Left lung (tissue), 14 donors: ENCODE measurements at places on chromosomes 2 and 18. TPM values are rescaled to one million over a fixed set of nuclear protein-coding genes. Genes with fewer than 3 reads are reported as not detected.

FBXO48 gene
- polyA plus RNA-seq = 2.6 TPM

SLC5A7 gene
- 0.07 TPM for polyA plus RNA-seq

TANC1 gene
- polyA plus RNA-seq = 53.2 TPM

GRCh38 chr2:218518876-218519275 is 49.3 kb downstream of the USP37 start:
- H3K4me1 ChIP-seq = no peaks in the 10 kb centered on the region
- H3K36me3 ChIP-seq = no peaks in the 10 kb centered on the region
- no peak overlapping the region for H3K4me3 ChIP-seq

- no peaks in the 10 kb centered on the region for H3K4me1 ChIP-seq
- H3K27me3 ChIP-seq = peaks cover 7% of the 10 kb centered on the region
- DNase-seq = no peak
- H3K36me3 ChIP-seq = no peaks in the 10 kb centered on the region
- no peak overlapping the region for H3K27ac ChIP-seq
Observed at GRCh38 chr2:233990261-233990798, 60.2 kb upstream of the SPP2 start.

GRCh38 chr18:48300463-48300961 is 108.7 kb downstream of the ZBTB7C start:
- H3K27ac ChIP-seq = no peak overlapping the region
- DNase-seq = no peak
- no peaks in the 10 kb centered on the region for H3K27me3 ChIP-seq
- H3K4me1 ChIP-seq = no peaks in the 10 kb centered on the region
